NCI-H1105 (cell line): ENCODE measurements at places on chromosomes 1 and 21.

DNA sequence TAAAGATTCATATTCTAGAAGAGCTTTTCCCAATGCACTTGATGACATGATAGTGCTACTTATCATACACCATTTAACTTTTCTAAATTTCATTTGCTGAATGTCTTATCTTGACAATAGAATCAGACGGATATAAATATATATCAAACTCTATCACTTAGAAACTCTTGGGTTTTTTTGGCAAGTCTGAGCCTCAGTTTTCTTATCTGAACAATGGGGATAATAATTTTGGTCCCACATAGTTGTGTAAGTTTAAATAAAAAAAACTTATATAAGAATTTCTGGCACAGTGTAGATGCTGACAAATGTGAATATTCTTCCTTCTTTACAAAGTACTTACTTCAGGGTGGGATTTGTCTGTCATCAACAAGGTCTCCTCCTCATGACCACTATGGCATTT, 21.5 kb upstream of the LEPR start:
- DNase-seq: no peak

DNA sequence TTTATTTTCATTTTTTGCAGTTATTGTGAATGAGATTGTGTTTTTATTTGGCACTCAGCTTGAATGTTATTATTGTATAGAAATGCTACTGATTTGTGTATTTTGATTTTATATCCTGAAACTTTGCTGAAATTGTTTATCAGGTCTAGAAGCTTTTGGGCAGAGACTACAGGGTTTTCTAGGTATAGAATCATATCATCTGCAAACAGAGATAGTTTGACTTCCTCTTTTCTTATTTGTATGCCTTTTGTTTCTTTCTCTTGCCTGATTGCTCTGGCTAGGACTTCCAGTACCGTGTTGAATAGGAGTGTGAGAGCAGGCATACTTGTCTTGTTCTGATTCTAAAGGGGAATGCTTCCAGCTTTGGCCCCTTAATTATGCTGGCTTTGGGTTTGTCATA, 27.3 kb downstream of the ZNF691 start:
- DNase-seq: no peak

DNA sequence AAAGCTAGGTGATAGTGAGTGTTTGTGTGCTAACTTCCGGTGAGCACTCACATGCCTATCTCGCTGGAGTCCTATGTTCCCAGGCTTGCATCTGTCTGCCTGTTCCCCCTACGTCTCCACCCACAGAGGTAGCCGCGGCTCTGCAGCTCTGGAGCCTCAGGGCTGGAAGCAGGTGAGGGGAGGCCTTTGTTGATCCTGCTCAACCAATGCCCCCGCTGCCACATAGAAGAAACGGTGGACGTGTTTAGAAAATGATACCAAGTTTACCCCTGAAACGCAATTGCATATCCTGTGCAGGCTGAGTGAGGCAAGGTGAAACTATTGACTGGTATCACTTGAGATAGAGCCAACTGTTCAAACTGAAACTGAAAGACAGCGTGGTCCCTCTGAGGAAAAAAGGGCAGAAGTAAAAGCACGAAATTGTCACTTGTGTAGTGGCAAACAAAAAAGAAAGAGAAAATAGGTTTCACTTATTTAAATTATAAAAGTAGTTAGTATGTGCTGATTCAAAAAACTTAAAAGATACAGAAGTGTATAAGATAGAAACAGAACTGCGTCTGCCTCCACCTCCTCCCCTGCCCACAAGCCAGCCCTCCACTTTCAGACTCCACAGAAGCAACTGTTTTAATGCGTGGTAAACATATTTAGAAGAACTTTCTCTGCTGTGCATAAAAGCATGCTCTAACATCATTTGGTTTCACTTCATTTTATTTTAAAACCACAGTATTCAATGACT, 38.6 kb upstream of the ETS2 start:
- no peak for DNase-seq

- DNase-seq: no peak
Measured at GRCh38 chr1:42660907-42661500, 2.8 kb downstream of the PPIH start.

DNA sequence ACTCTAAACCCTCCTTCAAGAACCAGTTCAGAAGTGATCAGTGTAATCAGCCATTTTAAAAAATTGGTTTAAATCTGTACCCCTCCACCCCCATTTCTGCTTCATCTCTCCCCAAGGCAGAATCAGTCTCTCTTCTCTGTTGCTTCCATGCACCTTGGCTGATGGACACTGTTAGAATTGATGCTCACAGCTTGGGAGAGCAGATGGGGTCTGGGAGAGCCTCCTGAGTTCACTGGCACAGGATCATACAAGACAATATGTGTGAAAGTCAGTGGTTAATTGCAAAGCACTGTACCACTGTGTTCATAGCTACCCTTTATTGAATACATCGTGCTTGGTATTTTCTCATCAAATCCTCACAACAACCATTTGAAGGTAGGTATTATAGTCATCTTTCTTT, 140.9 kb downstream of the ROR1 start:
- no peak for DNase-seq

GRCh38 chr1:212467843-212468482, 35.2 kb downstream of the NENF start:
- DNase-seq: no peak

- DNase-seq: no peak
Measured at GRCh38 chr1:81699234-81699633, 101.5 kb upstream of the ADGRL2 start.

DNA sequence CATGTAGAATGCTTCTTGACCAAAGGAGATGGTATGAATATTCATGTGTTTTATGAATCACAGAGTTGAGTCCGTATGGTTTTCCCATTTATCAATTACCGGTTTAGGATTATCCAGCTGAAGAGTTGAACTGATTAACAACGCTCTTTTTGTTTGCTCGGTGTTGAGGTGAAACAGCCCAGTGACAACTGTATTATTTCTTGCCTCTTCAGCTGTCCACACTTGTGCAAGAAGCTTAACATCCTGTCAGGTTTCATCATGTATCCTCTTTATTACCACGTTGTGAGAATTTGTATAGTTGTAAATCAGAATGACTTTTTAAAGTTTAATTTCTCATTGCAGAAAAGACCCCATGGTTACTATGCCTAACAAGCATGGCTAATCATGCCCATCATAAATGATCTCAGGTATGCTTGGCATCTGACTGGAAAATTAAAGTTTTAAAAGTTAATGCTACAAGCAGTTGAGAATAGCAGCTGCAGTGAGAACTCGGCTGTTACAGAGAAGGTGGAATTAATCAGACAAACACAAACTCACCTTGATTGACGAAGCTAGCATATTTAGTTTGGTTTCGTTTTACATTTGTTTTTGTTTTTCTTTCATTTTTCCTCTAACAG, 563.2 kb upstream of the ADGRL2 start:
- DNase-seq: no peak

- no peak for DNase-seq
Measured at GRCh38 chr1:161770250-161770649, 4.1 kb downstream of the ATF6 start.
